ENCODE measurements at places on chromosomes 2 and 18. TPM values are rescaled to one million over a fixed set of nuclear protein-coding genes. Genes with fewer than 3 reads are reported as not detected.

DCDC2C gene
- not detected for total RNA-seq

DNA sequence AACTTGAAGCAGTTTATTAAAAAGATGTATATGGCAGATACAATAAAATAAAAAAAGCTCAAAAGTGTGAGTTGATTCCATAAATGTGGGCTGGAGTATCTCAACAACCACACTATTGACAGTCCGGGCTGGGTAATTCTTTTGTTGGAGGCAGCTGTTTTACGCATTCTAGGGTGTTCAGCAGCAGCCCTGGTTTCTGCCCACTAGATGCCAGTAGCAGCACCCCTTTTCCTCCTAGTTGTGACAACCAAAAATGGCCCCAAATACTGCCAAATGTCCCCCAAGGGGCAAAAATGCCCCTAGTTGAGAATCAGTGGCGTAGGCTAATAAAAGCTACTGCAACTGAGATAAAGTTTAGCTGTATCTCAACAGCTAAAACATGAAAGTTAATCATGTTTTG, 44.8 kb downstream of the CHMP3 start:
- no peak for DNase-seq

CCBE1 gene
- total RNA-seq = 0.44 TPM

DNA sequence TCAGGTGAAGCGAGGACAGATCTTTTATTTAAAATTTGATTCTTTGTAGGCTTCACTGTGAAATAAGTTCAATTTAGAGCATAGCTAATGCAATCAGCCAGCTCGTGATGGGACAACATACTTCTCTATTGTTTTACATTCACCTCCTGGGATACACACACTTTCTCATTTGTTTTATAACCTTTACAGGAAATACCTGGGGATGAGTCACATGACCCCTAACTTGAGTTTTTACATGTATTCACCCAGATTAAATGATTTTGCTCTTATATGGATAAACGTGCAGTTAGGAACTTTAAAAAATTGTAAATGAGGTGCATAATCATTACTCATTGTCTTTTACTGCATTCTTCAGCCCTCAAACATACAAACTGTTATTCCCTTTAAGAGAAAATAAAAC, 152.1 kb downstream of the NEDD4L start:
- no peak for DNase-seq

Data from right atrium auricular region (tissue), 2 donors.